Colonic mucosa (tissue), 4 donors: ENCODE measurements at places on chromosomes 7 and 10. TPM values are rescaled to one million over a fixed set of nuclear protein-coding genes. Genes with fewer than 3 reads are reported as not detected.

DNA sequence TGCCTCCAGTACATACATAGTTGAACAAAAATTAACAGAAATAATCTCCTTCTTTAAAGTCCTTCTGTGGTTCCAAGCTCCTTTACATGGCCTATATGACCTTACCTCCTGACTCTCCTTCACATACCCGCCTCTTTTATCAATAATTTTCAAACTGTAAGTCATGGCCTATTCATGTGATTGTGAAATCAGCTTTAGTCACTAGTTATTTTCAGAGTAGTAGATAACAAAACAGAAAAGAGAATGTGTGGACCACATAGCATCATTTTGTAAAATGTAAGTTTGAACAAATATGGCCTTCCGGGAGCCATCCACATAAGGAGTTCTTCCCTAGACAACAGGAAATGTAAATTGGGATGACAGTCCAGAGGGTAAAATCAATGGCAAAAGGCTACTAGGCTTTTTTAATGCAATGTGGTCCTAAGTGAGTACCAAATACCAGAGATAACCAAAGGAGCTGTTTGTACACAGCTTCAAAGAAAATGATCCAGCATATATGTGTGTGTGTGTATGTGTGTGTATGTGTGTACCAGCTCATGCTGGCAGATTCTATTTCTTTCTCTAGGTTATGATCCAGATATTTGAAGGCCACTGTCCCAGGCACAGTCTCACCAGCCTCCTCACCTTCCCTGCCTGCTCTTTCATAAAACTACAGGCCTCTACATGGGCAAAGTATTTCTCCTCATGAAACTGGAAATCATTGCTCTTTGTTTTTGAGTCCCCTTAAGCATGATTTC lies 12.3 kb upstream of the FAM133B start:
- no peaks in the 10 kb centered on the region for H3K36me3 ChIP-seq
- no peak for DNase-seq
- no peak overlapping the region for H3K27ac ChIP-seq
- no peak overlapping the region for H3K4me3 ChIP-seq
- no peaks in the 10 kb centered on the region for H3K27me3 ChIP-seq
- no peaks in the 10 kb centered on the region for H3K4me1 ChIP-seq

DNA sequence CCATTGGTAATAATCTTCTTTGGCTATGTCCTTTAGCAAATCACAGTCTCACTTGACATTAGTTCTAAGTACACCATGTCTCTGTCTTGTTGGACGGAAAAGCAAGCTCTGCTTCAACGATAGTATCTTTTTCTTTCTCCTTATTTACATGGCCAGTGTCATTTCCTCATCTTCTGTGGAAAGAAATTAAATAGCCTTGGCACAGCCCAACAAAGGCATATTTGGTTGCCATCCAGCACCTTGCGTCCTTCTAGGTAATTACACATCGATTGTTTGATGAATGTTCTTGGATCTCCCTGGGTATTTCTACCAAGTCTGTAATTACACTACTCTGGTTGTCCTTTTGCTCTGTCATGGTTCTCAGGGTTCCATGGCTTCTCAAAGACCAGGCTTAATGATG lies 183.1 kb downstream of the CHN2 start:
- no peaks in the 10 kb centered on the region for H3K4me1 ChIP-seq
- DNase-seq: no peak
- no peak overlapping the region for H3K27ac ChIP-seq

GRCh38 chr7:1351881-1352625 lies 107.2 kb downstream of the MICALL2 start:
- H3K36me3 ChIP-seq: no peaks in the 10 kb centered on the region
- no peak for DNase-seq
- no peak overlapping the region for H3K27ac ChIP-seq
- H3K27me3 ChIP-seq: peaks cover 13% of the 10 kb centered on the region
- H3K4me3 ChIP-seq: no peak overlapping the region

- no peaks in the 10 kb centered on the region for H3K27me3 ChIP-seq
- no peak for DNase-seq
- H3K4me1 ChIP-seq: no peaks in the 10 kb centered on the region
- no peak overlapping the region for H3K27ac ChIP-seq
These were observed 123.9 kb downstream of the SEMA3C start for GRCh38 chr7:80794631-80795573.

DNA sequence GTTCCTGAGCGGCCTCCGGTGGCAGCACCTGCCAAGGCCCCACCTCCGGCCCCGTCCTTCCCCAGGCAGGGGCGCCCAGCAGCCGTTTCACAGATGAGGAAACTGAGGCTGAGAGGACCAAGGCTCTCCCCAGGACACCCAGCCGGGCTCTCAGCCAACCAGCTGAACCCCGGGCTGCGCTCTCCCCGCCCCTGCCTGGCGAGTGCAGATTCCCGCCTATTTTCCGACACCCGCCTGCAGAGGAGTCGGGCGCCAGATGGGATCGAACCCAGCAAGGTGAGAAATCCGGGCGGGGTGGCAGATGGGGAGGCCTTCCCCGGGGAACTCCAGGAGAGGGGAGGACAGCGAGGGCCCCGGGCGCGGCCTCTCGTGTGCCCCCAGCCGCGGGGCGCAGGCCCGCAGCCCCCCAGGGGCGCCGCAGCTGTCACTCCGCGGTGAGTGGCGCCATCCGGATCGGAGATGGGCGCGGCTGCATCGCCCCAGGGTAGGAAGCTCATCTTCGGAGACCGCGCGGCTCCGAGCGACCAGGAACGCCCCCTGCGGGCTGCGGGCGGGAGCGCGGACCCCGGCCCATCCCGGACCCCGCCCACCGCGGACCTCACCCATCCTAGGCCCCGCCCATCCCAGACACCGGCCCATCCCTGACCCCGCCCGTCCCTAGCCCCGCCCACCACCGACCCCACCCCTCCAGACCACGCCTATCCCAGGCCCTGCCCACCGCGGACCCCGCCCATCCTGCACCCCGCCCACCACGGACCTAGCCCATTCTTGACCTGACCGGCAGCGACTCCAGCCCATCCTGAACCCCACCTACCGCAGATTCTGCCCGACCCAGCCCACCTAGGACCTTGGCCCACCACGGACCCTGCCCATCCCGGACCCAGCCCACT lies 90.3 kb downstream of the MICALL2 start:
- H3K4me1 ChIP-seq: no peaks in the 10 kb centered on the region
- no peak overlapping the region for H3K4me3 ChIP-seq
- H3K36me3 ChIP-seq: no peaks in the 10 kb centered on the region
- no peak for DNase-seq
- peaks cover 11% of the 10 kb centered on the region for H3K27me3 ChIP-seq
- H3K27ac ChIP-seq: no peak overlapping the region

GRCh38 chr7:93756890-93757289 lies 133.7 kb downstream of the TFPI2 start:
- H3K36me3 ChIP-seq: no peaks in the 10 kb centered on the region
- H3K4me1 ChIP-seq: no peaks in the 10 kb centered on the region
- H3K27me3 ChIP-seq: no peaks in the 10 kb centered on the region
- no peak overlapping the region for H3K4me3 ChIP-seq
- H3K27ac ChIP-seq: no peak overlapping the region
- DNase-seq: no peak

- no peak for DNase-seq
- no peaks in the 10 kb centered on the region for H3K27me3 ChIP-seq
- no peak overlapping the region for H3K4me3 ChIP-seq
- H3K4me1 ChIP-seq: no peaks in the 10 kb centered on the region
These were observed 10.5 kb downstream of the UBTD1 start for GRCh38 chr10:97509120-97509680.

DNA sequence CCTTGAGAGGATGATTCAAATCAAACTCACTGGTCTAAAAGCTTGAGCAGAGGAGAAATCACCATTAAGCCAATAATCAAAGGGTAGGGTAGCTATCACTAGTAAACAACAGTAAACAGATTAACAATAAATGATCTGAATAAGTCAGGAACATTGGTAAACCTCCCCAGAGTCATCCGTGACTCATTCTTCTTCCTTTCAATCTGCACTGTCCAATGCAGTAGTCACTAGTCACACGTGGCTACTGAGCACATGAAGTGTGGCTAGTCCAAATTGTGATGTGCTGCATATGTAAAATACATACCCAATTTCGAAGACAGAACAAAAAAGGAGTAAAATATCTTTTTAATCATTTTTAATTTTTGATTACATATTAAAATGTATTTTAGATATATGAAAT lies 64.0 kb downstream of the ERCC6 start:
- no peak overlapping the region for H3K4me3 ChIP-seq
- H3K27ac ChIP-seq: no peak overlapping the region
- no peaks in the 10 kb centered on the region for H3K4me1 ChIP-seq
- no peaks in the 10 kb centered on the region for H3K36me3 ChIP-seq

GRCh38 chr7:148650232-148650858 lies 48.4 kb upstream of the CUL1 start:
- no peaks in the 10 kb centered on the region for H3K27me3 ChIP-seq
- H3K36me3 ChIP-seq: no peaks in the 10 kb centered on the region
- H3K4me1 ChIP-seq: no peaks in the 10 kb centered on the region
- H3K4me3 ChIP-seq: no peak overlapping the region
- DNase-seq: no peak

GRCh38 chr7:11650500-11650899 lies 181.5 kb downstream of the THSD7A start:
- H3K36me3 ChIP-seq: no peaks in the 10 kb centered on the region
- no peak for DNase-seq
- H3K27ac ChIP-seq: no peak overlapping the region
- H3K27me3 ChIP-seq: no peaks in the 10 kb centered on the region

- H3K36me3 ChIP-seq: no peaks in the 10 kb centered on the region
- H3K27me3 ChIP-seq: no peaks in the 10 kb centered on the region
- no peak for DNase-seq
These were observed 41.4 kb upstream of the PNLIPRP3 start for GRCh38 chr10:116385994-116386809.

GRCh38 chr10:105674448-105674847 lies 1033.4 kb downstream of the SORCS3 start:
- no peaks in the 10 kb centered on the region for H3K36me3 ChIP-seq
- H3K4me3 ChIP-seq: no peak overlapping the region
- no peaks in the 10 kb centered on the region for H3K4me1 ChIP-seq
- H3K27me3 ChIP-seq: no peaks in the 10 kb centered on the region
- no peak for DNase-seq

DNA sequence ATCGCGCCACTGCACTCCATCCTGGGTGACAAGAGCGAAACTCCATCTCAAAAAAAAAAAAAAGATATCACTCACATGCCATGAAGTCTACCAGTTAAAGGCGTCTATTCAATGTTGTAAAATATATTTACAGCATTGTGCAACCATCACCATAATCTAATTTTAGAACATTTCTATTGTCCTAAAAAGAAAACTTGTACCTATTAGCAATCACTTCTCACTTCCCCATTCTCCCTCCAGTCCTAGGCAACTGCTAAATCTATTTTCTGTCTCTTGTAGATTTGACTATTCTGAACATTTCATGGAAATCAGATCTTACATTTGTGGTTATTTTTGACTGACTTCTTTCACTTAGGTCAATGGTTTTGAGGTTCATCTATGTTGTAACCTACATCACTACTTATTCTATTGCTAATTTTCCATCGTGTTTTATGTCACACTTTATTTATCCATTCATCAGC lies 25.2 kb upstream of the OTUD1 start:
- H3K4me3 ChIP-seq: no peak overlapping the region
- H3K36me3 ChIP-seq: no peaks in the 10 kb centered on the region
- no peaks in the 10 kb centered on the region for H3K4me1 ChIP-seq
- no peak overlapping the region for H3K27ac ChIP-seq

GRCh38 chr7:14501436-14501835 lies 401.1 kb downstream of the DGKB start:
- no peak for DNase-seq
- no peaks in the 10 kb centered on the region for H3K4me1 ChIP-seq
- no peaks in the 10 kb centered on the region for H3K27me3 ChIP-seq
- no peak overlapping the region for H3K4me3 ChIP-seq
- H3K36me3 ChIP-seq: no peaks in the 10 kb centered on the region

Gene GNAT3
- total RNA-seq: not detected

Gene SCART1
- total RNA-seq: 1.3 TPM
